Hepatic stellate cell (primary cell): ENCODE measurements at places on chromosomes 1 and 21.

- DNase-seq = no peak
These were observed 575.5 kb downstream of the MRPL39 start for GRCh38 chr21:25031750-25032149.

DNA sequence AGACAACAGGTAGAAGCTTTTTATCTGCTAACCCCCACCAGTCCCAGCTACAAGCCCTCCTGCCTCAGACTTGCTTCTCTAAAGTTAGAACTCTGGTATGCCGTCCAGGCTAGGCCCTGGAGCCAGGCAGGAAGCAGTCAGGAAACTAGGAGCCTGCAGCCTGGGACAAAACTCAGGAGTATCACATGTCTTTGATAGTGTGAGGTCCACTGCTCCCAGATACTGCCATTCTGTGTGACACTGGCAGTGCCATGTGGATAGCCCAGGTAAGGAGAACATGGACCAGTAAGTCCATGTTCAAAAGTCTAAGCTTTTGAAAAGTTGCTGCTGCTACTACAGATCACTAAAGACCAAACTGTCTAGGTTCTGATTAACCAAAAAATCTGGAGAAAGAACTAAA, 45.4 kb downstream of the NPHS2 start:
- no peak for DNase-seq

DNA sequence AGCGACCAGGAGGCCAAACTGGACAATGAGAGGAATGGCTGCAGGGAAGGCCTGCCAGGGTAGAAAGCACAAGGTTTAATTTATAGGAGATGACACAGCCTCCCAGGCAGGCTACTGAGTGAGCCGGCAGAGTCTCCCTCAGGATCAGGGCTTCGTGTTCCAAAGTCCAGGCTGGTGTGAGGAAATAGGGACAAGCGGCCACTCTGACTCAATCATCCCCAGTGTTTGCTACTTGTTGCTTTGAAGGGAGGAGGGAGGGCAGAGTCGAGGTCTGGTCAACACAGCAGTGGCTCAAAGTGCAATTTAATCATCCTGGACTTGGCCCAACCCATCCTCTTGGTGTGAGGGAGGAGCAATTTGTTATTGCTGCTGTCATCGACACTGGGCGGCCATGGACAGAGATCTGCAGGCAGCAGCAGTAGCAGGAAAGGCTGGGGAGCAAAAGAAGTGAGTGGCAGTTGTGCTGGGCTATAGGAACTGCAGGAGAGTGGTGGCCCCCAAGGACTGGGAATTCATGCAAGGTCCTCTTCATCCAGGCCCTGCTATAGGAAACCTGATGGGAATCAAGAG, 27.5 kb downstream of the TBX15 start:
- no peak for DNase-seq

DNA sequence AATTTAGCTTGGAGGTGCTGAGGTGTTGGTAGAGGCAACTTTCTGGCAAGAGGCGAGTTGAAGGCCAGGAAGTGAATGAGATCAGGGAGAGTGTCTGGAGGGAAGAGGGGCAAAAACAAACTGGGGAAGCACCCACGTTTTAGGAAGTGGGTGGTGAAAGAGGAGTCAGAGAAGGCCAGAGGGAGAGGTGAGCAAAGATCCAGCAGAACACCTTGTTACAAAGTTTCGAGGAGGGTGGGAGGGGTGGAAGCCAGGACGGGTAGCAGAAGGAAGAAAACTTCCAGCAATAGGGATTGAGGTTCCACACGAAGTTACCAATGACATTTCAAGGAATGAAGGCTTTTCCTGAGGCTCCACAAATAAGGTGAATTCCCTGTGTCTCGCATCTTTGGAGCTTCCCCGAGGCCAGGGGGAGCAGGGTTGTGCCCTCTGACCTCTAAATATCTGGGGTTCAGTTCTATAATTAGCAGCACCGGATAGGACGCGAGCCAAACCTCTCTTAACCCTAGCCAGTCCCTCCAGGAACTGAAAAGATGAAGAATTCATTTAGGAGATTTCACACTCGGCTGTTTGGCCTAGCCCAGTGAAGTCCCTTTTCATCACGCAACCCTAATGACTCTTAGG, 578 bp upstream of the SESN2 start:
- DNase-seq = no peak

- no peak for DNase-seq
These were observed 31.2 kb downstream of the UBR4 start for GRCh38 chr1:19178734-19179398.

GRCh38 chr1:226428791-226429461, 21.0 kb upstream of the PARP1 start:
- DNase-seq = no peak

GRCh38 chr1:112409414-112409813, 13.4 kb downstream of the CTTNBP2NL start:
- no peak for DNase-seq

GRCh38 chr1:193457676-193458075, 271.3 kb upstream of the B3GALT2 start:
- DNase-seq = no peak

DNA sequence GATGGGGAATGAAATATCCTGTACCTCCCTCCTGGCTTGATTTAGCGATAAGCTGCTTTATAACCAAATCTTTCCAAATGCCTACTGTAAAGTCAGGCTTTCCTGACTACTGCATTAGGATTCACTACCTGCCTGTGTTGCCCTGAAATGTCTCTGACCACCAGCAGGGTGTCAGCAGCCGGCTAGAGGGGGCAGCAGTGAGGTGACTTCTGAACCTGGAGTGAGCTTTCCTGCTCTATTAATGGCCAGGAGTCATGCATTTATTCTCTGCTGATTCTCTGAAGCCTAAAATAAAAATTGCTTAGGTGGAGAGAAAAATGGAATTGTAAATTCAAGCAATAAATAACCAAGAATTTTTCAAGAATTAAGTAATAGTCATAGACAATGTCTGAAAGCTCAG, 2.5 kb downstream of the BACE2 start:
- DNase-seq = peak; percentile 16

DNA sequence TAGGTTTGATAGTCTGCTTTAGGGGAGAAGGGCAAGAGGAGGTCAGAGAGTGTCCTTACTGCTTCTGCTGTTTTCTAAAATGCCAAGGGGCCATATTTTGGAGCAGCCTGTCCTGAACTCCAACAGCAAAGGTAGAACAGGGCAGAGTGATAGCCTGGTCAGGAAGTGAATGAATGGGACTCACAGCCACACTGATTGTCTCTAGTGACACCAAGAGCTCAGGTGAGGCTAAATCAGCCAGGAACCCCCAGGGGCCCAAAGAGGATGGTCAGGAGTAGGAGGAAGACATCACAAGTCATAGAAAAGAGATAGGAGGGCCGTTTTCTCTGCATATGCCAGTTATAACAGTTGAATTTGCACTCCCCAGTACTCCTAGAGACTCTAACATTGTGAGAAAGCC, 97.4 kb upstream of the DUSP10 start:
- no peak for DNase-seq

DNA sequence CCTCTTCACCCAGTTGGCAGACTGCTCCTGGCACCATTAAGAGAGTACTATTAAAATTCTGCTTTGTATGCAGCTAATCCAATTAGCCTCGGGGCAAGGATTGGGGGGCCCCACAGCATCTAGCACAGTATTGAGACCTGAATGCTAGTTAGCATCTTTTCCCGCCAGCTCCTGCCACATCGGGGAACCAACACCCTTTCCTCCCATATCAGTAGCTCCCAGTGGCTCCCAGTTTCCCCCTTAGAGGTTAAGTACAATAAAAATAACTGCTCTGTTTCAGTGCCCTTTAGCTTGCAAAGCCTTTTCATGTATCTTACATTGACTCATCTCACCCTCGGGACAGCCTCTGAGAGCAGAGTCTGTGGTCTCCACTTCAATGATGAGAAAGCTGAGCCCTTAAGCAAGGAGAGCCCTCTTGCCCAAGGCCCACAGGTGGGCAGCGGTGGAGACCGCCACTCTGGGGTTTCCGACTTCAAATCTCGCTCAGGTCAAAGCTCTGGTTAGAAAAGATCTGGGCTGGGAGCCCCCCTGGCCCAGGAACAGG, 4.2 kb upstream of the PMVK start:
- DNase-seq = no peak

- DNase-seq = no peak
These were observed 48.3 kb upstream of the FCRL4 start for GRCh38 chr1:157646144-157646543.

DNA sequence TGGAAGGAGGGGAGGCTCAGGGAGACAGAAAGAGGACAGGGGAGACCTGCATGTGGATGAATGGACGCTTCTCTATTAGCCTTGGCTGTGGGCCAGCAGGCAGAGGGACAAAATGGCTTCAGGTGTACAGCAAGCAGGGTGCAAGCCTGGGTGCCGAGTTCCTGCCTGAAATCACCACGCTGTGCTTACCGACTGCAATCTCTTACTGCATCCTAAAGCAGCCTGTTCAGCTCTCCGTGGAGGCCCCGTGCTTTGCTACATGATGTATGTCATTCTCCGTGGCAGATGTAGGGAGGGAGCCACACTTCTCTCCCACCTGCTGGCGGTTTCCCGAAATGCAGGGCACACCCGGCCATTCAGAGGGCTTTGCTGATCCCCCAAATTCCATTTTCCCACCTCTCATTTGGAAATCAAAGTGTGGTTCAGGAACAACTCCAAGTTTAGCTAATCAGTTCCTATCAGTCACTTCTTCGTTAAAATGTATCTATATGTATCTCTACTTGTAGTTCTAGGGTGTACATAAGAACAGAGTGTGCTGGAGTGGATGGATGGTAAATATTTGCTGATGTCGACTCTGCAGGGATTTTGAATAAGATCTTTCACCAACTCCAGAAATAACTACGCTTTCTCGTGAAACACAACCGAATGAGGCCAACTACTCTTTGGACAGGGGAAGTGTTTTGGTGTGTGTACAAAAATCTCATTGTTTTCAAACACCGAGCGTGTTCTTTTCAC, 122.3 kb upstream of the BACE2 start:
- DNase-seq = no peak

- DNase-seq = no peak
These were observed 871 bp downstream of the TUFT1 start for GRCh38 chr1:151540982-151541377.

DNA sequence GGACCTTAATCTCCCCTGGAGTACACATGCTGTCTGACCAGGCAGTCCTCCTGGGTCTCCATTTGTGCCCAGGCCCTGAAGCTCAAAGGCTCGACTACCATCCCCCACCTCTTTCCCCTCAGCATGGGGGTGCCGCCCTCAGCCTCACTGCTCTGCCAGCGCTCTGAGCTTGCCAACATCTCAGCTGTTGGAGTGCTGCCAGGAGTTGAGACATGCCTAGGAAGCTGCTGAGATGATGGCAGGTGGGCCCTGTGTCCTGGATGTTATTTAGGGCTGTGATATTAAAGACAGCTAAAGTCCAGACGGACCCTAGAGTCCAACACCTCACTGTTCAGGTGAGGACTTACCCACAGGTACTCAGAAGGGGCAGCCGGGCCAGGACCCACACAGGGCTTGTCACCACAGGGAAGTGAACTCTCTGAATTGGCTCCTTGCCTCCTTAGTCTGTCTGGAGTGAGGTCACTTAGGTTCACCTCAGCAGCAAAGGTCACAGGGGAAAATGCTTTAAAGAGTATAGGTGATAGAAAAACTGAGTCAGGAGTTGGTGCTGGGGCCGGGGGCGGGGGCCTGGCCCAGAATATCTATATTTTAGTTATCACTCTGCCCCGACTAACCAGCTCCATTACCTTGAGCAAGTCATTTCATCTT, 19.7 kb upstream of the KCNC4 start:
- no peak for DNase-seq

DNA sequence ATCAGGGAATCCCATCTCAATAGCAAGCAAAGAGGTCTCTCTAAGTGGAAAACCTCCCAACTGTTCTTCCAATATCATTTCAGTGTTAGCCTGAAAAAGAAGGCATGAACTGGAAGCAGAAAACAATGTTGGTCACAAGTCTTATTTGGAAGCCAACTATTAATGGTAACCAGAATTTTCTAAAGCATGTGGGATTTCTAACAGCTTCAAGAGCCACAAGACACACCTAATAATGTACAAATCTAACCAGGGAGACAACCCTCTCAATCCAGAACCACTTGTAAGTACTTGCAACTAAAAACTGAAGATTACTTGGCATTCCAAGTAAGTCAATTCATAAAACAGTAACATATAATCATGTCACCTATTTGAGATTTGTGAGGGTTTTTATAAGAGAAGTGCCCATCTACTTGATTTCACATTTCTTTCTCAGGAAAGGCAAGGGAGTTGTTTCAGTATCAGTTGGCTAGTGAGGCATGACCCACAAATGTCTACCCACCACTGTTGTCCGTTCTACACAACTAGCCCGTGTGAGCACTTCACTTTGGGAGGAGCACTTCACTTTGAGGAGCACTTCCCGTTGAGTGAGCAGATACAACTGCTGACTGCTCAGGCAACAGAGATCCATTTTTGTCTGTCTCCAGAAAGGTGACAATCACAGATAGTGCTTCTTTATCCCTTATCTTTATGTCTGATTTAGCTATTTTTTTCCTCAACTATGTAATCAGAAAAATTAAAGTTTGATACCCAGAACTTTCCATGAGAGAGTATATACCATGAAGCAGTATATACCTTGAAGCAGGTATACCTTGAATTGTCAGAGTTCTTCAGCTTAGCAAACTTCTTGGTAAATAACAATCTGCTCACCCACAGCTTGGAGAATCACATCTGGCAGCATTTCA, 11.1 kb downstream of the STX6 start:
- DNase-seq = no peak

- DNase-seq = no peak
These were observed 150.4 kb downstream of the GRIK1 start for GRCh38 chr21:29789393-29789792.

DNA sequence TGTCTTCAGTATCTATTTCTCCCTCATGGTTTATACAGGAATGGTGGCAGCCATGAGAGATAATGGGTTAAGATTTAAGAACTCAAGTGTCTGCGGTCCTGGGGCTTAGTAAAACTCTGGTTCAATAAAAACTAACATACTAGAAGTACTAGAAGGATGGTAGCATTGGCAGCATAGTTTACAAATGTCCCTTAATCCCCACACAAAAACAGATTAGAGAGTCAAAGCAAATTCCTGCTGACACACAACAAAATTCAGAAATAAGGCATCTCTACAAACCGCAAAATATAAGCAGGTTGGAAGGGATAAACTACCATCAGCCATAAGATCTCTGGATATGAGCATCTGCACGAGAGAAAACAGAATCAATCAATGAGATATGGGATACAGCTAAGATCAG, 234.4 kb downstream of the RERE start:
- DNase-seq = no peak

- DNase-seq = no peak
These were observed 24.4 kb downstream of the BLZF1 start for GRCh38 chr1:169392406-169392805.

GRCh38 chr1:47983691-47984090, 13.5 kb downstream of the TRABD2B start:
- no peak for DNase-seq

GRCh38 chr21:27681841-27682240, 715.0 kb upstream of the ADAMTS5 start:
- peak; percentile 16 for DNase-seq

- DNase-seq = peak; percentile 9
These were observed 1.7 kb downstream of the COP1 start for GRCh38 chr1:176205332-176205914.
